ENCODE measurements at places on chromosomes 16 and 17. TPM values are rescaled to one million over a fixed set of nuclear protein-coding genes. Genes with fewer than 3 reads are reported as not detected.
A peak's percentile ranks its signal among the peaks of the same experiment; 100 is the strongest.

Gene KRTAP4-5
- total RNA-seq = not detected

DNA sequence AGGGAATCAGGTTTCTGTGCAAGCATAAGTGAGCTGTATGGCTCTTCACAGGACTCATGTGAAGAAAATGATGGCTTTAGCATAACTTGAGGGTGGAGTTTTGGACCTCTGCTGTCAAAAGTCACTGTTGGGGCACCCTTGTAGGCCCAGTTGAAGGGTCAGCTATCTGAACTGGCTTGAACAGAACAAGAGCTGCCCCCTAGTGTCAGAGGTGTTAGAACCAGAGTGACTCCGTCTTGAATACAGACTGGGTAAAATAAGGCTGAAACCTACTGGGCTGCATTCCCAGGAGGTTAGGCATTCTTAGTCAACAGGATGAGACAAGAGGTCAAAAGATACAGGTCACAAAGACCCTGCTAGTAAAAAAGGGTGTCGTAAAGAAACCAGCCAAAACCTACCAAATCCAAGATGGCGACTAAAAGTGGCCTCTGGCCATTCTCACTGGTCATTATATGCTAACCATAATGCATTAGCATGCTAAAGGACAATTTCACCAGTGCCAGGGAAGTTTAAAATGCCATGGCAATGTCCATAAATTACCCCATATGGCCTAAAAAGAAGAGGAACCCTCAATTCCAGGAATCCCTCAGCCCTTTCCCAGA, 484.0 kb upstream of the ERCC4 start:
- no peaks in the 10 kb centered on the region for H3K36me3 ChIP-seq
- no peaks in the 10 kb centered on the region for H3K4me1 ChIP-seq
- no peaks in the 10 kb centered on the region for H3K27me3 ChIP-seq
- no peak for DNase-seq
- H3K4me3 ChIP-seq = no peak overlapping the region
- H3K27ac ChIP-seq = no peak overlapping the region

DNA sequence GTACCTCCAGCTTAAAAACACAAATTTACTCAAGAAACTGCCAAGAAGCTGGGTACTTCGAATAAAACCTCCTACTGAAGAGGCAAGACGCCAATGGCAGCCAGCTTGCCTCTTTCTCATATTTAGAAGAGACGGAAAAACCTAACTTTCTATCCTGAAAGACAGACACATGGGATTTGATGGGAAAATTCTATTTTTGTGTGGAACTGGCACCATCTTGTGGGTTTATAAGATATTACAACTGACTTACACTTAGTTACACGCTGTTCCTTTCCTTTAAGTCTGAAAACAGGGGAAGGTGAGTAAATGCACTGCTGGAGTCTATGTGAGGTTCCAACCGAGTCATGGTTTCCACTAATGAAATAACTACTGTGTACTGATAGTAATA, 10.3 kb downstream of the ZNF18 start:
- H3K4me3 ChIP-seq = no peak overlapping the region
- no peaks in the 10 kb centered on the region for H3K36me3 ChIP-seq
- H3K27ac ChIP-seq = no peak overlapping the region
- H3K27me3 ChIP-seq = no peaks in the 10 kb centered on the region

- peaks cover 13% of the 10 kb centered on the region for H3K27me3 ChIP-seq
- H3K36me3 ChIP-seq = no peaks in the 10 kb centered on the region
- no peak overlapping the region for H3K4me3 ChIP-seq
- peaks cover 3% of the 10 kb centered on the region for H3K4me1 ChIP-seq
- H3K27ac ChIP-seq = no peak overlapping the region
- DNase-seq = no peak
Observed at GRCh38 chr16:66923247-66923731, 2.0 kb downstream of the RRAD start.

DNA sequence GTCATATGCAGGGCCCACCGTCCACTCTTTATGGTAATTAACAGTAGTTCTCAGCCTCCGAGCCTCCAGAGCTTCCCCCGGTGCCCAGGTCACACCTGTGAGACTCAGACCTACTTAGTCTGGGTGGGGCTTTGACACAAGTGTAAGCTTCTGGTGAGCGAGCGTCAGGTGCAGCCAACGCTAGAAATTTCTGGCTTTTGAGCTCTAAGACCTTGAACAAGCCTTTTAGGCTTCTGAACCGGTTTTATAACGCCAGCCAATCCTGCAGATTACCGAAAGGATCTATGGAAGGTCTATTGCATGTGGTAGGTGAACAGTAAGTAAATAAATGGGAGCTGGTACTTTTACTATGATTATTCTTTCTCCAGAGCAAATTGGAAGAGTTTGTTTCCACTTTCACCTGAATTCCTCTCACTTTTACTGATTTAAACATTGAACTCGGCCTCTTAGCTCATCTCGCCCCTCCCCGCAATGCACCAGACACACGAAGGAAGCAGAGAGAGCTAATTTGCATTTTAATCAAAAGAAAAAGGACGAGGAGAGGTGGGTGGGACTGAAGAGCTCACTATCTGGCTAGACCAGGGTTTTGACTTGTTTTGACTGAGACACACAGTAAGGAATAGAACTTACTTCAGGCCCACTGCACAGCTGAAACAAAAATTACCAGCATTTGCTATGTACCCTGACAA, 47.1 kb downstream of the ABAT start:
- H3K4me1 ChIP-seq = no peaks in the 10 kb centered on the region
- H3K36me3 ChIP-seq = no peaks in the 10 kb centered on the region
- no peak overlapping the region for H3K4me3 ChIP-seq
- no peak for DNase-seq

- no peak for DNase-seq
- H3K4me1 ChIP-seq = no peaks in the 10 kb centered on the region
- no peaks in the 10 kb centered on the region for H3K36me3 ChIP-seq
- H3K4me3 ChIP-seq = no peak overlapping the region
- no peaks in the 10 kb centered on the region for H3K27me3 ChIP-seq
- no peak overlapping the region for H3K27ac ChIP-seq
Observed at GRCh38 chr17:40714473-40714872, 10.9 kb upstream of the KRT24 start.

GRCh38 chr16:57178196-57178595, 7.6 kb downstream of the PSME3IP1 start:
- H3K27me3 ChIP-seq = no peaks in the 10 kb centered on the region
- H3K4me1 ChIP-seq = no peaks in the 10 kb centered on the region
- H3K36me3 ChIP-seq = no peaks in the 10 kb centered on the region
- DNase-seq = no peak

Gene TMEM132E
- total RNA-seq = not detected

- DNase-seq = no peak
Observed at GRCh38 chr17:77186141-77186604, 45.4 kb downstream of the SEC14L1 start.

DNA sequence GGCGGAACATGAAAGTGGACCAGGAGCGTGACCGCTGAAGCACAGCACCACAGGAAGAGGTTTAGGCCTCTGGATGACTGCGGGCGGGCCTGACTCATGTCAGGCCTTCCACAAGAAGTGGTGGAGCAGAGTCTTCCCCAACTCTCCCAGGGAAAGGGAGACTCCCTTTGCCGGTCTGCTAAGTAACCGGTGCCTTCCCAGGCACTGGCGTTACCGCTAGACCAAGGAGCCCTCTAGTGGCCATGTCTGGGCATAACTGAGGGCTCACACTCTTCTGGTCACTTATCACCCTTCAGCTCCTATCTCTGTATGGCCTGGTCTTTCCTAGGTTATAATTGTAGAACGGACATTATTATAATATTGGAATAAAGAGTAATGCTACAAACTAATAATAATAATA, 1931.9 kb downstream of the TP53TG3F start:
- no peaks in the 10 kb centered on the region for H3K4me1 ChIP-seq
- peak; percentile 27 for DNase-seq
- H3K4me3 ChIP-seq = no peak overlapping the region
- no peak overlapping the region for H3K27ac ChIP-seq
- H3K36me3 ChIP-seq = no peaks in the 10 kb centered on the region
- no peaks in the 10 kb centered on the region for H3K27me3 ChIP-seq

- no peaks in the 10 kb centered on the region for H3K27me3 ChIP-seq
- peaks cover 8% of the 10 kb centered on the region for H3K36me3 ChIP-seq
- no peak overlapping the region for H3K4me3 ChIP-seq
- no peak overlapping the region for H3K27ac ChIP-seq
- DNase-seq = no peak
Observed at GRCh38 chr16:74923766-74924460, 61.0 kb downstream of the WDR59 start.

DNA sequence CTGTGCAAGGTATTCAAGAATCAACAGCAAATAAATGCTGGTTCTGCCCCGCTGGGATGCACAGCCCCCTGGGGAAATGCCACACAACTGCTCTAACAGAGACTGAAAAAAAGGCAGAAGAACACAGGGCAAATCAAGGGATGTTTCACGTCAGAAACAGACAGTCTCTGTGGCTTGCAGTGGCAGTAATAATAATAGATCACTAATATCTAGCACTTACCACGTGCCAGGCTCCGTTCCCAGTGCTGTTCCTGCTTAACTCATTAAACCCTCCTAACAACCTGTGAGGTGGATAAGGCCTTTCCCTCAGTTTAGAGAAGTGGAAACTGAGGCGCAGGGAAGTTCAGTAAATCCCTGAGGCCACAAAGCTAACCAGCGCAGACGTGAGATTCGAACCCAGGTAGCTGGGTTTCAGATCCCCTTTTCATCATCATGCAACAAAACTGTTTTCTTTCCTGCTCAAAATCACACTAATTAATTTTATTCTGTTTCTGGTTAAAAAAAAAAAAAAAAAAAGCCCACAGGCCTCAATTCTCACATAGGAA, 36.7 kb downstream of the ARHGAP17 start:
- H3K27me3 ChIP-seq = no peaks in the 10 kb centered on the region
- no peak for DNase-seq

Gene USP6
- total RNA-seq = not detected

- H3K4me3 ChIP-seq = no peak overlapping the region
- no peak overlapping the region for H3K27ac ChIP-seq
- no peak for DNase-seq
- peaks cover 4% of the 10 kb centered on the region for H3K4me1 ChIP-seq
- no peaks in the 10 kb centered on the region for H3K36me3 ChIP-seq
Observed at GRCh38 chr16:85138825-85139627, 26.8 kb upstream of the CIBAR2 start.

DNA sequence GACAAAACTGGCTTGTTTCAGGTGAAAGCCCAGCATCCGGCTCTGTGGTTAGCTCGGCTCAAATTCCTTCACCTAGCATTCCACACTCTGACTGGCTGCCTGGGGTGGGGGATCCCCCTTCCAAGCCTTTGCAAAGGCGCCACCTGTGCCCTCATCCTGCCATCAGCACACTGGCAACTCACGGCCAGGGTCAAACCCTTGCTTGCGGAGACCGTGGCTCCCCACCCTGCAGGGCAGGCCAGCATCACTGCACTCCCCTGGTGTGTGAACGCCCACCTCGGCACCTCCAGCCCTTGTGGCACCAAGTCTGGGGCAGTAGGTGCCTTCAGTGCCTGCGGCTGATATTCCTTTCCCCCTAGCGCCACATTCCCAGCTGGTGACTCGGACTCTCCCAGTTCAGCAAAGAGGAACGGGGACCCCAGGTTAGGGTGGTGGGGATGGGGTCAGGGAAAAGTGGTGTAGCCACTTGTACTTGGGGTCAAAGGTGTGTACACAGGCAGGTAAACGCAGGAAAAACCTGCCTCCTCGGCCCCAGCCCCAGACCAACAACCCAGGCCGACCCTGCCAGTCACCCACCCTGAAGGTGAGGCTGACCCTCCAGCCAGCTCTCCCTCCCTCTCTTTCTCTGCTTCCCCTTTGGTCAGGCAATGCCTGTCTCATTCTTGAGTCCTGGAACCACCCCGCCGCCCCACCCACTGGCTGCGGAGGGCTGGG, 1.1 kb downstream of the FLII start:
- H3K36me3 ChIP-seq = peaks cover 41% of the 10 kb centered on the region
- peaks cover 35% of the 10 kb centered on the region for H3K4me1 ChIP-seq
- H3K27ac ChIP-seq = peak overlapping the region; percentile 86
- peak overlapping the region; percentile 88 for H3K4me3 ChIP-seq
- no peaks in the 10 kb centered on the region for H3K27me3 ChIP-seq
- peak; percentile 85 for DNase-seq

DNA sequence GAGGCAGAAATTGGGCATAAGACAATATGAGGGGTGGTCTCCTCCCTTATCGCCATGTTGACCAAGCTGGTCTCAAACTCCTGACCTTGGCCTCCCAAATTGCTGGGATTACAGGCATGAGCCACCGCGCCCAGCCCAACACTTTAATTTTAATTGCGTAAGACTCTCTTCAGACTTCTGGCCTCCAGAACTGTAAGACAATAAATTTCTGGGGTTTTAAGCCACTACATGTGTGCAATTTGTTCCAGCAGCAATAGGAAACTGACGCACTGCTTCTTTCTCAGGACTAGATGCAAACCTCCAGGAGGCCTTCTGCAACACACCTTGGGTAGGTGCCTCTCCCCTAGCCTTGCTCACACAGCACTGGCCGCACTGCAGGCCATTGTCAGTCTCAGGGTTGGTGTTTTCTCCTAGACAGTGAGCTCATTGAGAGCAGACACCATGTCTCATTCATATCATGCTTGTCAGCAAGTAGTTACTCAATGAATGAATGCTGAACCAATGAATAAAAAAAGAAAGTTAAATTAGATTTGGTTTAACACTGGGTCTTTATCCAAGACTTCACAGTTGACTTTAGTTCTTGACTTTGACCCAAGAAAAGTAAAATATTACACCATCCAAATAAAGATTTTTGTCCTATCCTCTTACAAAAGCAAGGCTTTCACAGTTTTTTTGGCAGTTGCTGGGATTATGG, 5.5 kb upstream of the ACSF2 start:
- H3K27me3 ChIP-seq = no peaks in the 10 kb centered on the region
- H3K27ac ChIP-seq = no peak overlapping the region
- H3K4me1 ChIP-seq = peaks cover 39% of the 10 kb centered on the region
- no peak for DNase-seq
- H3K36me3 ChIP-seq = no peaks in the 10 kb centered on the region

Gene CDH8
- 1.3 TPM for total RNA-seq

DNA sequence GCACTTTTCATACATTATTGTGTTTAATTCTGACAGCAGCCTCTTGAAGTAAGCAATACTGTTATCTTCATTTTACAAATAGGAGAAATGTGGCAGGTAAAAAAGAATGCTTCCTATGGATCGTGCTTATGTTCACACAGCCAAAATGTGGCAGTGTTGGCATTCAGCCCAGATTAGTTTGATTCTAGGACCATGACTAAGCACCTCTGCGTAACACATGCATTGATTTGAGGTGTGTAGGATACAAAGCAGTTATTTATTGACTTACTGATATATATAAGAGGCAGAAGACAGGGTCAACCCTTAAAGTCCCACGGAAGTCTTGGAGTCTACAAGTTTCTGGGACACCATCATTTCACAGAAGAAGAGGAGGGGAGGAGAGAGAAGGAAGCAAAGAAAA, 1144.4 kb upstream of the GOT2 start:
- H3K4me3 ChIP-seq = no peak overlapping the region
- DNase-seq = peak; percentile 66
- no peaks in the 10 kb centered on the region for H3K36me3 ChIP-seq
- peak overlapping the region; percentile 25 for H3K27ac ChIP-seq
- H3K4me1 ChIP-seq = 0 out of 2 replicates have a peak, but pooled peaks cover 4% of the 10 kb centered on the region

Gene NACA2
- not detected for total RNA-seq

Gene KRTAP4-3
- total RNA-seq = not detected

DNA sequence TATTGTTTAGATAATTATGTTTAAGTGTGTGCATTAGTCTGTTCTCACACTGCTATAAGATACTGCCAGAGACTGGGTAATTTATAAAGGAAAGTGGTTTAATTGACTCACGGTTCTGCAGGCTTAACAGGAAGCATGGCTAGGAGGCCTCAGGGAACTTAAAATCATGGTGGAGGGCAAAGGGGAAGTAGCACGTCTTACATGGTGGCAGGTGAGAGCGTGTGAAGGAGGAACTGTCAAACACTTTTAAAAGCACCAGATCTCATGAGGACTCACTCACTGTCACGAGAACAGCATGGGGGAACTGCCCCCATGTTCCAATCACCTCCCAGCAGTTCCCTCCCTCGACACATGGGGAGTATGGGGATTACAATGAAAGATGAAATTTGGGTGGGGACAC, 203.5 kb upstream of the GOT2 start:
- no peak overlapping the region for H3K4me3 ChIP-seq
- no peaks in the 10 kb centered on the region for H3K36me3 ChIP-seq
- no peak overlapping the region for H3K27ac ChIP-seq
- no peaks in the 10 kb centered on the region for H3K27me3 ChIP-seq

Gene MPHOSPH6
- total RNA-seq = 23.5 TPM
